ENCODE measurements at places on chromosomes 7 and 10.

GRCh38 chr10:43160921-43161255, 22.6 kb downstream of the CSGALNACT2 start:
- no peak for DNase-seq

DNA sequence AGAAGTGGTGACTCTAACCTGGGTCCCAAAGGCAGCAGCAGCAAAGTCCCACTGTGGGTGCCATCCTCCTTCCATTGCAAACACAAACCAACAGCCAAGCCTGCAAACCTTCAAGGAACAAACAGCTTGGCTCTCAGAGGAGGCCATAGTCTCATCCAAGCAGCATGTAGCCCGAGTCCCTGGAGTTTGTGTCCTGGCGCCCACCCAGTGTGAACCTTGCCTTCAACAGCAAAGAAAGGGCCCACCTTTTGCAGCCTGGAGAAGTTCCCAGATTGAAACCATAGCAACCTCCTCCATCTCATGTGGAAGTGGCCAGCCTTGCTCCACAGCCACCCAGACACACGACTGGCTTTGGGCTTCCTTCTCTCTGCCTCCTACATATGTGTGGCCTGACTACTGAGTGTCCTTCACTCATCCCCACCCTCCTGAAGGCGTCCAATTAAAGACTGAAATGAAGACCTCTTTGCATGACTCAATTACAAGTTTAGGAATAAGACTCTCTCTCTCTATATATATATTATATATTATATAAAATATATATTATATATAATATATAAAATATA, 106.1 kb downstream of the C10orf90 start:
- no peak for DNase-seq

- no peak for DNase-seq
Observed at GRCh38 chr7:90579181-90579688, 16.9 kb upstream of the CDK14 start.

DNA sequence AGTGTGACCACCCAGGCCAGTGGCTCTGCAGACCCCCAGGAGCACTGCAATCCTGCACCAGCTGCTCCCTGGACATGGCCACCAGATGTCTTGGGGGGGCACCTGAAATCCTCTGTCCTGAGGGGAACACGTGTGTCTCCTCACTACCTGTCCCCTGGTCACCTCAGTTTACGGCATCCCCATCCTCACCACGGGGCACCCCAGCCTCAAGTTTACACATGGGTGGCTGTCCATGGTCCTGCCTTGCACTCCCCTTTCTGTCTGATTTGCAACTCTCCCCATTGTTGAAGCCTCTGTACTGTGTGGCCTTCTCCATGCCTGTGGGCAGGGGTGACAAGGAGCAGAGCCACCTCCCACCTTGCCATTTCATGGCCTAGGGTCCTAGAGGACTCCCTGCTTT, 67.2 kb downstream of the RAMP3 start:
- no peak for DNase-seq

GRCh38 chr10:116197946-116198675, 74.9 kb downstream of the GFRA1 start:
- no peak for DNase-seq

DNA sequence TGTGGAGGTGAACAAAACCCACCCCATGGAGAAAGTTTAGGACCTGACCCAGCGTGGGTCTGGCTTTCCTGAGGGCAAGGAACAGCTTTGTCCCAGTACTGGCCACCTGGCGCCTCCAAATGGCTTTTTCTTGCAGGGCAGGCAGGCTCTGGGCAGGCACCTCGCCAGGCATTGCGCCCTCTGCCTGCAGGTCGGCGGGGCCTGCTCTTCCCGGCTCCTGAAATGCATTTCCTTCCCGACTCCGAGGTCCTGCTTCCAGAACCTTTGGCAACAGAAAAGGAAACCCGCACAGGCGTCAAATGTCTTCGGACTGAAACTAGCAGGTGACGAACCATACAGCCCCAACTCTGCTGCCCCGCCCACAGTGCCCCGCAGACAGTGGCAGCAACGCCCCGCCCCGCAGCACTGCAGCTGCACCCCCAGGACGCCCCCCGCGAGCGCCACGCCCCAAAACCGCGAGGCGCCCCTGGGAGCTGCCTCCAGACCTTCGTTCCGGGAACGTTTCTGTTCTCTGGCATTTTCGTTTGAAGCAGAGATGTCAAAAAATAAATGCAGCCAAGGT, 65.5 kb downstream of the C10orf143 start:
- DNase-seq: no peak

GRCh38 chr7:105021967-105022366, 8.0 kb downstream of the KMT2E start:
- DNase-seq: no peak

- DNase-seq: no peak
Observed at GRCh38 chr7:3245077-3245476, 56.0 kb upstream of the SDK1 start.

GRCh38 chr10:117544711-117545140, 2.2 kb downstream of the EMX2 start:
- no peak for DNase-seq

GRCh38 chr7:71982851-71983250, 429.3 kb downstream of the CALN1 start:
- no peak for DNase-seq

- no peak for DNase-seq
Observed at GRCh38 chr7:134696261-134696660, 49.6 kb downstream of the BPGM start.

- no peak for DNase-seq
Observed at GRCh38 chr7:28954471-28954870, 3.7 kb downstream of the TRIL start.

DNA sequence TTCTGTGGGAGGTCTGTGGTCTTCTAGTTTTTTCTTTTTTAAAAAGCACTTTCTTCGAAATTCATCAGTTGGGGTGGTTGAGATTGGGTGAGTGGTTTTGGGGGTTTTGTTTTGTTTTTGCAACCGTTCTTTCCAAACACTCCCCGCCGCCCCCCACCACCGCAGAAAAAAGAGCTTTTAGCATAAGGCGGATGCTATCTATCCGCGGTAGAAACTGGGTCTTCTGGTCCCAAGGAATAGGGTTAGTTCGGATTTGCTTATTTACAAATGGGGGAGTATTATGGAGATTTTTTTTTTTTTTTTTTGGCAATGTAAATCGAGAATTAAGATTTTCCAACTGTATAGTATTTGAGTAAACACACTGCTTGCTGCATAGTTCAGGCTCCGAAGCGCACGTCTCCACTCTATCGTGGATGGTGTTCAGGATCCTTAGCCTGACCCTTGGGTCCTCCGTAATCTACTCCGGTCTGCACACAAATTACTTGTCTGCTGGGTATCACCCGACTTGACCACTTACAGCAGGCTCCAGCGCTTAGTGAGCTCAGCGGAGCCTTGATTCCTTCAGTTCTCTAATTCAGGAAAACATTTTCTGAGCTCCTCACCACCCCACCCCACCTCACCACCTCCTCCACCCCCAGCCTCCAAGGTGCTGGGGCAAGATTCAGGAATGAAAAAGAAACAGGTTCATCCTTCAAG, 757 bp upstream of the NRCAM start:
- no peak for DNase-seq

DNA sequence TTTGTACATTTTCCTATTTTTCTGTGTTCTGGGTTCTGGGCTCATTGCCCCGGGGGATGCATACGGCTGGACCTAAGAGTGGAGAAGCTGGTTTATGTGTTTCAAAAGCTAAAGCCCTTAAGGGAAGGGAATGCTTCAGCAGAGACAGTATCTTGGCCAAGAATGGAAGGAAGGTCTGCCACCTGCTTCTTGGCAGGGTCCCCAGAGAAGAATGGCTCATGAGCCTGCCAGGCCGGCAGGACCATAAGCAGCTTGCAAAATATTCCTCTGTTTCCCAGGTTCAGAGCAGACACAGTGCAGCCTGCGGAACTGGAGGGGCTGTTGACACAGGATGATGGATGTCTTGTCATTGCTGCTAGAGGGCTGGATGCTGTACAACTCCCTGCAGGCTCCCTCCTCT, 7.8 kb upstream of the ABHD11 start:
- DNase-seq: no peak

- no peak for DNase-seq
Observed at GRCh38 chr10:118983263-118983662, 46.3 kb upstream of the NANOS1 start.

DNA sequence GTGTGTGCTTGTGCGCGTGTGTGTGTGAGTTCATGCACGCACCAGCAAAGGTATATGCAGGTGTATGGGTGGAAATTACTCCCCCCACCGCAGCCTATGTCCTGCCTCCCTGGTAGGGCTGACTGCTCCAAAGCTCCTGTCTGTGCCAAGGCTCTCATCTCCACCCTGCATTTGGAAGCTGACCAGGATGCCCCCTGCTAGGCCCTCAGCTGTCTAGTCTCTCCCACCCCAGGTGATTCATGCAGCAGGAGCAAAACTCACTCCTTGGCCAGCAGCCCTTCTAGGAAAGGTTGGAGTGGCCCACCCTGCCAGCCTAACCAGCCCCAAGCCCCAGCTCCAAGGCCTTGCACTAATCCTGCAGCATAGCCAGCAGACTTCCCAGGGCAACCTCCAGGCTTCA, 148.4 kb downstream of the GRID1 start:
- DNase-seq: no peak

- no peak for DNase-seq
Observed at GRCh38 chr7:19811386-19811785, 38.0 kb upstream of the TMEM196 start.

- DNase-seq: peak; percentile 12
Observed at GRCh38 chr7:31134246-31135188, 82.4 kb downstream of the ADCYAP1R1 start.

DNA sequence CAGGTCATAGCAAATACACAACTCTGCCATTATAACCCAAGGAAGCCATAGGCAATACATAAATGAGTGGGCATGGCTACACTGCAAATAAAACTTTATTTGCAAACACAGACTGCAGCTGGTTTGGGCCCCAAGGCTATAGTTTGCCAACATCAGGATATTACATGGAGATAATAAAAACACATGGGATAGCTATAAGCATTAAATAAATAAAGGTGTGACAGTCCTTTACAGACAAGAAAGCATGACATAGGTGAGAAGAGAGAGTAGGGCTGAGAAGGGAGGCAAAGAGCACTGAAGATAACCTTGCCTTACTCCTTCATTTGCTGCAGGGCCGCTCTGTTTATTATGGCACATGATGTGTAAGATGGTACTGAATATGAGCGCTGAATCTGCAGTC, 135.1 kb upstream of the GHITM start:
- no peak for DNase-seq

GRCh38 chr7:148060724-148061123, 529.8 kb upstream of the C7orf33 start:
- no peak for DNase-seq

- no peak for DNase-seq
Observed at GRCh38 chr7:134451656-134452055, 7.2 kb downstream of the AKR1B1 start.

GRCh38 chr10:11668847-11669610, 57.6 kb upstream of the USP6NL start:
- no peak for DNase-seq

DNA sequence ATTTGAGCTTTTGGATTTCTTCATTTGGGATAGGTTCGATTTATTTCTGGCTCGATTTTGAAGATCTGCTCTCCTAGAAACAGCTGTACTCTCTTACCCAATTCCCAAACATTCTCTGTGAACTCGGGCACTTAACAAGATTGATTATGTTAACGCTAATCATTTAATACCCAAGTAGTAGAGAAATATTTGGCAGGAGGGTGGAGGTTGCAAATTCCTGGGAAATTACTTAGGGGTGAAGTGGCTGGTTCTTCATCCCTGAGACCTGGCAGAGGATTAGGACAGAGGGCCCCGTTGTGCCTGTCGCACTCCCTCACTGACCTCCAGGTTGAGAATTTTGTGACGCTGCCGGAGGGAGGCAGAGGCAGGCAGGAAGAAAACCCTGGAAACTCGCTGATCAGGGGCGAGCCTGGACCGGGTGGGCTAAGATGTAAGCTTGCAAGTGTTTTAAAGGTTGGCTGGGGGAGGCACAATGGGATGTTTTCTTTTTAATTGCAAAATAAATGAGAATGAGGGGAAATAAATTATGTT, 182.6 kb downstream of the TCF7L2 start:
- DNase-seq: no peak

DNA sequence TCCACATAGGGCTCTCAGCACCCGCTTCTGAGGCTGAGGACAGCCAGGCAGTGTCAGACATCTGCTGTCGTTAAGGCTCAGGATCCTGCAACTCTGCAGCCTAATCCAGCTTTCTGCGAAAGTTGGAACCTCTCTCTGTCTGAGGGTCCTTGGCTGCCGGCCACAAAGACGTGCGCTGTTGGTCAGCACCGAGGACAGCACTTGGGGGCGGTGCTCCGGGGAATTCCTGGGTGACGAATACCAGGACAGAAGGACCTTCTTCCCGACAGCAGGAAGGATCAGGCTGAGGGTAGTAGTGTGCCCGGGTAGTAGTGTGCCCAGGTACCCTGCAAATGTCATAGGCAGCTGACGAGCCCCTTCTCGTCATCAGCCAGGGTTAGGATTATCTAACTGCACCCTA, 16.0 kb upstream of the RASGEF1A start:
- no peak for DNase-seq

DNA sequence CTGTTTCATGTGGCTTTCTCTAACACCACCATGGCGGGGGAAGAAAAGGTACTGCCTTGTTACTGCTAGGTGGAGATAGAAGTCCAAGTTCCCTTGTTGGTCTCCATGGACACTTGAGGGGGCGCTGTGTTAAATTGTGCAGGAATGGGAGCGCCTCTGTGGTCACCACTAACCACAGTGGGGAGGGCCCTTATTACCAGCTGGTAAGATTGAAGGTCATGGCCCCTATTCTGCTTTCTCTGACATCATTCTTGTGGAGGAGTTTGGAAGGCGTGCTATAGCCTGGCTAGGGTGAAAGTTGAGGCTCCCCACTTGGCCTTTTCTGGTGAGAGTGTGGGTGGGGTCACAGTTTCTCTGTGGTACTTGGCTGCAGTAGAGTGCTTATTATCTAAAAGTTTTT, 14.9 kb upstream of the MXI1 start:
- no peak for DNase-seq

DNA sequence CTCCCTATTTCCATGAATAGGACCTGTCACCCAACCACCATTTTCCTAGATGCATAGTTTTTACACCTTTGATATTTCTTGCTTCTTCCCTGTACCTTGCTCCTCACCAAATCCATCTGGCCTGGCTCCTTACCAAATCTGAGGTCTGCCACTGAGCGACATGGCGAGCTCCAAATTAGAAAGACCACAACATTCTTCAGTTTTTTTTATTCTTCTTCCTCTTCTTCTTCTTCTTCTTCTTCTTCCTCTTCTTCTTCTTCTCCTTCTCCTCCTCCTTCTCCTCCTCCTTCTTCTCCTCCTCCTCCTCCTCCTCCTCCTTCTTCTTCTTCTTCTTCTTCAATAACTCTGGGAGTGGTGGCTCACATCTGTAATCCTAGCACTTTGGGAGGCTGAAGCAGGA, 7.1 kb downstream of the CPED1 start:
- no peak for DNase-seq

- no peak for DNase-seq
Observed at GRCh38 chr10:1530871-1531517, 206.3 kb downstream of the ADARB2 start.

DNA sequence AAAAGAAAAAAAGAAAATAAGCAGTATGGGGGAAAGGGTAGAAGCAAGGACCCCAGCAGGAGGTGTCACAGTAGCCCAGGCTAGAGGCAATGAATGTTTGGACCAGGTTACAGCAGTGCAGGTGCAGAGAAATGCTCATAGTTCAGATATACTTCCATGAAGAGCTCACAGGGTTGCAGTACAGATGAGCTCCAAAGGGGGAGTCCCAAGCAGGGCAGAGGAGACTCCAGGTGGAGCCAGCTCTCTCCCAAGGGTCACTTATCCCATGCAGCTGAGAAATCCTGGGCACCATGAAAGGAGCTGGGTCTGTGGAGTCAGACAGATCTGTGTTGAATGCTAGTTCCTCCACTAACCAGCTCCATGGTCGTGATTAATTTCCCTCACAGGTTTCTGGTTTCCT, 174.9 kb downstream of the C7orf25 start:
- DNase-seq: no peak

All from stimulated activated CD4-positive, alpha-beta T cell treated with anti-CD3 and anti-CD28 coated beads, TNF-alpha, amount 100 ng/mL, for 24 hours (primary cell).